Activated CD4-positive, alpha-beta T cell treated with anti-CD3 and anti-CD28 coated beads, Interleukin-2, amount 10 ng/mL, durations not matched to agents 7 days and 5 days (primary cell): ENCODE measurements at places on chromosomes 5 and 9.
A peak's percentile ranks its signal among the peaks of the same experiment; 100 is the strongest.

DNA sequence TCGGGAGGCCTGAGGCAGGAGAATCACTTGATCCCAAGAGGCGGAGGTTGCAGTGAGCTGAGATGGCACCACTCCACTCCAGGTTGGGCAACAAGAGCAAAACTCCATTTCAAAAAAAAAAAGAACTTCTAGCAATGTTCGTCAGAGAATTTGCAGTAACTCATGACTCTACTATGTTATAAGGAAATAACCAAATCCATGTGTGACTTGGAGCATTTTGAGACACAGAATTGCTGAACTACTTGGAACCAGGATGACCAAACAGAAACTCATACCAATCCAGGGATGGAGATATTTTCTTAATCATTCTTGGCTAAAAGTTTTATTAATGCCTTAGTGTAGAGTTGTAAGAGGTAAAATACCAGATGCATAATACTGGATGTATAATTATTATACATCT is 99.9 kb upstream of the BNC2 start:
- no peak for DNase-seq

- DNase-seq = peak; percentile 59
Observed at GRCh38 chr9:35605351-35606137, 482 bp downstream of the TESK1 start.

DNA sequence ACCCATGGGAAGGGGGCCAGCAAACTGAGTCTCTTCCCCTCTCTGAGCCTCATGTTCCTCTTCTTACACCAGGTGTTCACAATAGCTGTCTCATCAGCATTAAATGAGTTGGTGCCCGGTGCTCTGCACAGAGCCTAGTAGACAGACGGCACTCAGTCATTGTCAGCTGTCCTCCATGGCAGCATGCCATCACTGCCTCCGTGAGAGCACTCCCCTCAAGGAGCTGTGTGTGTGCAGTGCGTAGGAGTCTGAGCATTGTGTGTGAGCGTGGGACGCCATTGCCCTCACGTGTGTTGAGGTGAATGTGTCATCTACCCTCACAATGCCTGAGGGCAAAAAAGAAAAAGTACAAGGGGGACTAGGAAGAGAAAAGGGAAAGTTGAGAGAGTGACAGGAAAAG is 536.5 kb downstream of the CDK5RAP2 start:
- DNase-seq = no peak

DNA sequence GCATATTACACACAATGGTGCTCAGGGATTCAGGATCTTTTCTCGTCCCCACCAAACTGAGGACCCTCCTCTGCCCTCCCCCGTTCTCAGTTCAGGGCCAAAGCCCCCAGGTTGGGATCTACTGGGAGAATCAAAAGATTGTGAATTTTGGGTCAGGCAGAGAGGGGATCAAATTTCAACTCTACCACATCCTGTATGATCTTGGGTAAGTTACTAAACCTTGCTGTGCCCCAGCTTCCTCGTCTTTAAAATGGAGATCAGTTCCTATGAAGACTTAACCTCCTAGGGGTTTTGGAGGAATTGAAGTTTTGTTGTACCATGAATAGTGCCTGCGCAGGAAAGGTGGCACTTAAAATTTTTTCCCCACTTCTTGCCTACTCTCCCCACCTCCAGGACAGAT is 62.4 kb downstream of the RAI14 start:
- DNase-seq = no peak
